ENCODE measurements at places on chromosomes 2 and 18. TPM values are rescaled to one million over a fixed set of nuclear protein-coding genes. Genes with fewer than 3 reads are reported as not detected.

DNA sequence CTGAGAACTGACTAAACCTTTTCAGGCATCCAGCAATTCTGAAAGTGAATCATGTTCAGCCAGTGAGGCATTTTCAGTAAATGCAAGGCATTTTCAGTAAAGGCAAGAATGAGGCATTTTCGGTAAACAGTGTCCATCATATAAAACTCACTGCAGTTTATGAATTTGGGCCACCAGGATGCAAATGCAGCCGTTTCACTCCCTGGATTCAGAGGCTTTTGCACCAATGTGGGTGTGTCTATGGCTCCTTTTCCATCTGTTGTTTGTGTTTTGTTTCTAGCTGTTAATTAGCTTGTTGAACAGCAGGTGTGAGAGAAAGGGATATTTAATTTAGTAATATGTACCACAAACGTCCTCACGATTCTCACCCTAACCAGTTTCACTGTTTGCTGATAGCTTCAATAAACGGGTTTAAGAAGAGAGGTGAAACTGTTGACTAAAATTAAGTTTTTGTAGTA is 116.3 kb upstream of the PGAP1 start:
- no peak for DNase-seq

DNA sequence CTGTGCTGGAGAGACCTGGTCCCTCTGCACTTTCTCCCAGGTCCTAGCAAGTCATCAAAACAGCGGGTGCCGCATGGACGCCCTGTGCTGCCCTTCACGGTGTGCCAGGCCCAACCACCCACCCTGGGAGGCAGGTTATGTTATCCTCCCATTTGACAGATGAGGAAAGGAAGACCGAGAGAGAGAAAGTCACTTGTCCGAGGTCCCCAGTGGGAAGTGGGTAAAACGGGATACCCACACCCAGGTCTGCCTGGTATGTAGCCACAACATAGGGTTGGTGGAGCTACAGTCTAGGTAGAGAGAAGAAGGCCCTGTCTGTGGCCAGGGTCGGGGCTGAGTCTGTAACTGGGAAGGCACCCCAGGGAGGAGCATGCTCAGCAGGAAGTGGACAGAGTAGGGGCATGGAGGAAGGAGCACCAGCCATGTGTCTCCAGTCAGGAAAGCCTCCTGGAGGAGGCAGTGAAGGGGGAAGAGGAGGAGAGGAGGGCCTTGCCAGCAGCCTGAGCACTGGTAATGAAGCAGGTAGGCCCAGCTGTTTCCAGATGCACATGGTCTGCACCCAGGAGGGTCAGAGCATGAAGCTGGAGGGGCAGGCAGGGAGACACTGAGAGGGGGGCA is 98.4 kb downstream of the ZFP36L2 start:
- DNase-seq = no peak

- no peak for DNase-seq
These were observed 57.8 kb downstream of the RBKS start for GRCh38 chr2:27832396-27832795.

DNA sequence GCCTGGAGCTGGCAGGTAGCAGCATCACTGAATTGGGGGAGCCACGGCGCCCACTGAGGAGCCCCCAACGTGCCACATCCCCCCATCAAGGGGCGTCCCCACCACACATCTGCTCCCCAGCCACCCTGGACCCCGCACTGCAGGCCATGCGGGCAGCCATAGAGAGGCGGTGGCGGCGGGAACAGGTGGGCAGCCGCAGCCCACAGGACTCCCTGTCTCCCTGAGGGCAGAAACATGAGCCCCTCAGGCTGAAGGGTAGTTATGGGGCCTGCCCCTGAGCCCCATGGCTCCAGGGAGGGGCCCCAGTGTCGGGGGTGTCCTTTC is 26.6 kb downstream of the CROCC2 start:
- no peak for DNase-seq

DNA sequence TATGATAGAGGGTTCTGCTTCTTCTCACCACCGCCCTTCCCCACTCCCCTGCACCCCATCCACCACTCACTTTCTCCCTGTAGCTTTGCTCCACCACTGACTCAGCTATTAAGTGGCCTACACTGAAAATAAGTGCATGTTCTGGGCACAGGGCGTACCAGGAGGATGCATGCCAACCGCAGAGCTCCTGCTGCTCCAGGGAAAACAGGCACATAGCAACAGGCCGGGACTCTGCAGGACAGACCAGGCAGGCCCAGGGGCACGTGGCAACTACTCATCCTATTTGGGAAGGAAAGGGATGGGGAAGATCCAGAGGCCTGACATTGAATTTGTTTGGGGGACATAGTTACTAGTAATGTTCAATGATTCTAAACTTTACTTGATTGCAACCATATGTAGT is 28.4 kb downstream of the ARL4C start:
- DNase-seq = no peak

The SYT4 gene
- 2.4 TPM for polyA plus RNA-seq

The ABHD1 gene
- polyA plus RNA-seq = 6.0 TPM

The ARHGEF4 gene
- 6.8 TPM for polyA plus RNA-seq

All from adrenal gland (tissue), 19 donors.